ENCODE measurements at places on chromosomes 6 and 20.

DNA sequence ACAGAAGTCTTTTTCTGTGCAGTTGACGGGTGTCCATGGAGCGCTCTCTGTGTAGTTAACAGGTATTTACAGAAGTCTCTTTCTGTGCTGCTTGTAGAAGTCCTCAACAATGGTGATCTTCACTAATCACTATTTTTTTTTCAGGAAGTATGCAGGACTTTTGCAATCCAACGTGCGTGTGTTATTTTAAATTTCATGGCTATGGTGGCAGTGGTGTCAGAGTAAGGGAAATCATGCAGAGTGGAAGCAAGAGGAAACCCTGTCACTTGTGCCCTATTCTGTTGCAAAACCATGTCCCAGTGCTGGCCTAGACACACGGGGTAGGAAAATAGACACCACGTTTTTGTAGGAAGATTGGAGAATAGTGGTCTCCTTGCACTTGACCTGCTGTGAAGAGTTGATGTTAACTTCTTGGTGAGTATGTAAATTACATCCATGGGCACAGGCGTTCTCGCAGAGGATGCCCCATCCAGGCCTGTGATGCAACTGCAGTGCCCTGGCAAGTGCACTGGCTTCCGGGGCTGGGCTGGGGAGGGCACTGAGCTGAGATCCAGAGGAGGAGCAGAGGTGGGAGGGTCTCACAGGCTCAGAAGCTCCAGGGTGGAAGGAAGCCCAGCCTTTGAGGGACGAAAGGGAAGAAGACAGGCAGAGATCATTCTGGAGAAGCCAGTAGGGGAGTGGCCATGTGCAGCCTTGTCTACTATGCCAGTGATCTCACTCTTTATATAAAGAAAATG is 146.5 kb downstream of the SYCP2 start:
- DNase-seq = no peak

DNA sequence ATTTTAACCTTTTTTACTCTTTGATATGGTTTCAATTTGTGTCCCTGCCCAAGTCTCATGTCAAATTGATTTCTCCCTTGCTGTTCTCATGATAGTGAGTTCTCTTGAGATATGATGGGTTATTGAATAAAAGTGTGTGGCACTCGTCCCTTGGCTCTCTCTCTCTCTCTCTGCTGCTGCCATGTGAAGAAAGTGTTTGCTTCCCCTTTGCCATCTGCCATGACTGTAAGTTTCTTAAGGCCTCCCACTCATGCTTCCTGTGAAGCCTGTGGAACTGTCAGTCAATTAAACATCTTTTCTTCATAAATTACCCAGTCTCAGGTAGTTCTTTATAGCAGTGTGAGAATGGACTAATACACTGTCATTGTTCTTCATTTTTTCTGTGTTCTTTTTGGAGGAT is 48.5 kb downstream of the LIN28B start:
- DNase-seq = no peak

- no peak for DNase-seq
These were observed 64.5 kb downstream of the DTNBP1 start for GRCh38 chr6:15598273-15598798.

DNA sequence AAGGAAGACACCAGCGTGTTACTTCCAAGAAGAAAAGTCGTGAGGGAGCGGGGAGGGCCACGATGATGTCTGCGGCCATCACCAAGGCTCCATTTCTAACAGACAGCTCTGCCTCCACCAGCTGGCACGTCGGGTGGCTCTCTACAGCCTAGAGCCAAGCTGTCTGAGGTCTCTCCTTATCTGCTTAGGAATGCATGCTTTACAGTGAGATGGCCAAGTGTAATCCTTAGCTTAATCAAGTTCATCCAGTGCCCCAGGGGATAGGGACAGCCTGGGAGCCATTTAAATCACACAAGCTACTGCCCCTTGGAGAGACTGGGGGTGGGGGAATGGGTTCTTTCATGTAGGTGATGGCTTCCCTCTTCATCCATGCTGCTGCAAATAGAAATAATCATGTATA is 213.8 kb upstream of the CST7 start:
- no peak for DNase-seq

DNA sequence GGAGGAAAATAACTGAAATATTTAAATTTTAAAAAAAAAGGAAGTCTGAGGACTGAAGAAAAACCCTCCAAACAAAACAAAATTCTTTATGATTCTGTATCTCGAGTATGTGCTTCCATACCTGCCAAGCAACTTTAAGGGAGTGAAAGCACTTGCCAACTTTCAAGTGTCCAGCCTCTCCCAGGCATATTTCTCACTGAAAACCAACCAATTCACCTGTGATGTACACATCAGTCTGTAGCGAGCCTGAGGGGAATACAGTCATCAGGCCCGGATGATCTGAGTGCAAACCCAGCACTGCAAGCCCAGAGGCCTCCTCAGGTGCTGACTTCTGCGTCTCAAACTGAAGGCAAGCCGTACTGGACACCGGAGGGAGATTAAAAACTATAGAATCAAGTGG is 164.8 kb upstream of the NT5E start:
- no peak for DNase-seq

GRCh38 chr6:12844284-12845223 is 128.0 kb downstream of the PHACTR1 start:
- no peak for DNase-seq

GRCh38 chr6:126640921-126641320 is 301.0 kb downstream of the CENPW start:
- DNase-seq = no peak

DNA sequence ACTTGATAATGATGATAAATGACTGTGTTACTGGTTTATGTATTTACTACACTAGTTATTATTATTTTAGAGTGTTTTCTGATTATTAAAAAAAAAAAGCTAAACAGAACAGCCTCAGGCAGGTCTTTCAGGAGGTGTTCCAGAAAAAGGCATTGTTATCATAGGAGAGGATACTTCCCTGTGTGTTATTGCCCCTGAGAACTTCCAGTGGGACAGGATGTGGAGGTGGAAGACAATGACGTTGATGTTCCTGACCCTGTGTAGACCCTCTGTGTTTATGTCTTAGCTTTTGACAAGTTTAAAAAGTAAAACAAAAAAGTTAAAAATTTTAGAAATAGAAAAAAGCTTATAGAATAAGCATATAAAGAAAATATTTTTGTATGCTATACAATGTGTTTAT is 49.1 kb downstream of the NCOA7 start:
- no peak for DNase-seq

- no peak for DNase-seq
These were observed 495.4 kb upstream of the SOX4 start for GRCh38 chr6:21098134-21098533.

GRCh38 chr6:38570750-38571149 is 69.0 kb downstream of the BTBD9 start:
- no peak for DNase-seq

- DNase-seq = peak; percentile 81
These were observed 636 bp downstream of the SUPT3H start for GRCh38 chr6:45377043-45377553.
